ENCODE measurements at places on chromosomes 3 and 15.
A peak's percentile ranks its signal among the peaks of the same experiment; 100 is the strongest.

GRCh38 chr3:42273361-42273760 lies 7.4 kb upstream of the CCK start:
- DNase-seq = no peak

DNA sequence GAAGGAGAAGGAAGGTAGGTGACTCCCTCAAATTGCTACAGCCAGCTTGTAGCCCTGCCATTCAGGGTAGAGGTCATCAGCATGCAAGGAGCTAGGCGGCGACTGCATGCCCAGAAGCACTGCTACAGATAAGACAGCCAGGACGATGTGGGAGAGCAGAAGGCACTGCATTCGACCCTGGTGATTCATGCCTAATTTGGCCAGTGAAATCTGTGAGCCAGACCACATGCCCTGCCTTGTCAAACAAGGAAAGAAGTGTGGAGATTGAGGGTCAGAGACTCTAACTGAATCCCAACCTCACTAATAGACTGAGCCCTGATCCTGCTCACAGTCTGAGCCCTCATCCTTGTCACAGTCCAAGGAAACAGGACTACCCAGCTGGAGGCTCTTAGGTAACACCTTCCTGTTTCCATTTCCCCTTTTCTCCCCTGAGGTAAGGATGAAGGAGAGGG lies 86.6 kb downstream of the LINGO1 start:
- no peak for DNase-seq

- no peak for DNase-seq
These were observed 111.2 kb downstream of the CHSY1 start for GRCh38 chr15:101140697-101141065.

DNA sequence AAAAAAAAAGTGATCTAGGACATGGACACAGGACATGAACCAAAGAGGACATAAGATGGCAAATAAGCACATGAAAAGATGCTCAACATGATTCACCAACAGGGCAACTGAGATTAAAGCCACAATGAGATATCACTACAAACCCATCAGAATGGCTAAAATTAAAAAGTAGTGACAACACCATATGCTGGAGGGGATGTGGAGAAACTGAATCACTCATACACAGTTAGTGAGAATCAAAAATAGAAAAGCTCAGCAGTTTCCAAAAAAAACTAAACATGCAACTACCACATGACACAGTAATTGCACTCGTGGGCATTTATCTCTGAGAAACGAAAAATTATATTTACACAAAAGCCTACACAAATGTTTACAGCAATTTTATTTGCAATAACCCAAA lies 27.9 kb upstream of the ACKR4 start:
- peak; percentile 5 for DNase-seq
